ENCODE measurements at places on chromosomes 3 and 15.

GRCh38 chr15:76871930-76872329 lies 33.2 kb downstream of the SCAPER start:
- no peak for DNase-seq

- DNase-seq, result peak; percentile 71
Measured at GRCh38 chr15:75640483-75641178, 607 bp upstream of the IMP3 start.

DNA sequence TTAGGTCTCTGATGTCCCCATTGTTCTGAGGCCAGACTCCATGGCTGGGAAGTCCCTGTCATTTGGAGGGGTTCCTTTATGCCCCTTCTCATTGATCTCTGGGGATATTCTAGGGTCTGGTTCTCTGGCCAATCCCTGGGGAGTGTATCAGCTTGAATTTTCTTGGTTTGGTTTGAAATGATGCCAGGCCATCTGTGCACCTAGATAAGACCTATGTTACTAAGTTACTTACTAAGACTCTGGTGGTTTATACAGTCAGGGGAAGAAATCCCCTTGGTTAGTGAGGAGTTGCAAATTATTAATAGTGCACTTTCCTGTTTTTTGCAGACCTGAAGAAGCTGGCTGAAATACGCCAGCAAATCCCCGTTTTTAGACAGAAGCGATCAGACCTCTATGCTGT lies 20.3 kb downstream of the NIT2 start:
- DNase-seq, result no peak

DNA sequence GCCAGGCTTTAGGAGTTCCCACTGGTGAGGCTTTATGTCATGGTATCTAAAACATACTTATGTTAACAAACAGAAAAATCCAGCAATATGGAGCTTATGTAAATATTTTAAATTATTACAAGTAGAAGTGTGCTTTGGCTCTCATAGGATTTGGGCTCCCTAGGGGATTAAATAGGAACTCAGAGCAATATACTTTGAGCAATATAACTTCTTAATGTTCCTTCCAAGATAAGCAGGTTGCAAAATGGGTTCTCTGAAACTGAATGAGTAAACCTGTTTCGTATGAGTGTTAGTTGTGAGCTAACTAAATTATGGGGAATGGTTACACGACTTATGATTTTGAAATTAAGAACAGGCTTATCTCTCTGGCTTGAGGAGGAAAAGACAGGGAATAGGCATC lies 366.1 kb upstream of the ZNF385D start:
- no peak for DNase-seq

- peak; percentile 44 for DNase-seq
Measured at GRCh38 chr3:126445506-126445905, 30.2 kb downstream of the ZXDC start.

GRCh38 chr3:46895204-46895660 lies 17.7 kb downstream of the PTH1R start:
- peak; percentile 92 for DNase-seq

DNA sequence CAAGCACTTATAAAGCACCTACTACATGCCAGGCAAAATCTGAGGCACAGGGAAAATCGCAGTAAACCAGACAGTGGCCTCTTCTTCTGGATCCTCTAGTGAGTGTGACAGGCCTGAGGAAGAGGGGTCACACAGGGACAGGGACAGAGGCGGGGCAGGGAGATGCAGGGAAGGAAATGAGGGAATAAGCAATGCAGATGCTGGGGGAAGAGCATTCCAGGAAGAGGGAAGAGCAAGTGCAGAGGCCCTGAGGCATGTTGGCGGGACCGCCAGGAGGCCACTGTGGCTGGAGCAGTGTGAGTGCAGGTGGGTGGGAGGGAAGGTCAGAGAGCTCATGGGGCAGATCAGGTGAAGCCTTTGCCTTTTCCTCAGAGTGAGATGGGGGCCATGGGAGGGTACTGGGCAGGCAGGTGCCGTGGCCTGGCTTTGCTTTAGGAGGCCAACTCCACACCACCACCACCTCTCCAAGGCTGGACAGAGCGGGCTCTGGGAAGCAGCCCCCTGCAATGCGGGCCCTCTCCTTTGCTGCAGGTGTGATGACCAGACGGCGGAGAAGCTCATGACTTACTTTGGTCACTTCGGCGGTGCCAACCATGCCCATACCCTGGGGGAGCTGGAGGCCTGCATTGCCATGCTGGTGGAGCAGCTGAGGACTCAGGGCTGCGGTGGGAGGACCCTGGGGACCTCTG lies 26.8 kb upstream of the GP9 start:
- DNase-seq, result no peak

GRCh38 chr3:17055374-17056276 lies 170.9 kb downstream of the PLCL2 start:
- DNase-seq, result no peak

GRCh38 chr15:54979964-54980363 lies 216.8 kb downstream of the RSL24D1 start:
- no peak for DNase-seq

GRCh38 chr3:151964743-151965142 lies 91.3 kb downstream of the SUCNR1 start:
- DNase-seq, result no peak

DNA sequence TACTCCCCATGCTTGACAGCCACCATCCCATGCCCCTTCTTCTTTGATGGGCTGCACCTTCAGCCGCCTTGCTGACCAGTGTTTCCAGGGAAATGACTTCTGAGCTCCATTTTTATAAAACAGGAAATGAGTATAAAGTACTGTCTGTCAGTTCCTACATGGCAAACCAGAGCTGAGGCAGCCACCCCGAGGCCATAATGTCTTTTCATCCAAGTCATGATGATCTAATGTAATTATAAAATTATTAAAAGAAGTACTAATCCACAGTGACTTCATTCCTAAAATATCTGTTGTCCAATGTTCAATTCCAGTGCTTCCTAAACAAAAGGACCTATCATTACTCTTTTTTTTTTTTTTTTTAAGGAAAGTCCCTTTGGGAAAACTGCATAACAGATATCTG lies 75.2 kb upstream of the HERC1 start:
- no peak for DNase-seq

DNA sequence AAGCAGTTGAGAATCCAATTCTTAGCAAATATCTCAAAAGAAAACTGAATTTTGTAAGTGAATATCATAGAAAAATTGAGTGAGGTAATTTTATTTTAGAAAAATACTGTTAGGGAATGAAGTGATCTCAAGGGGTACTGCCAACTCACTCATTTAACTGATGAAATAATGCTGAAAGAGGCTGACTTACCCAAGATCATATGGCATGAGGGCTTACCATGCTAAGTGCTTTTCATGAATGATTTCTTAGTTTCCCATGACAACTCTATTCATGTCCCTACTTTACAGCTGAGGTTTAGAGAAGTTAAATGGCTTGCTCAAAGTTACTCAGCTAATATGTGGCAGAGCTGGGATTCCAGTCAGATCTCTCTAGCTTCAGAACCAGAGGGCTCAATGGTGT lies 30.6 kb downstream of the CCDC14 start:
- no peak for DNase-seq

DNA sequence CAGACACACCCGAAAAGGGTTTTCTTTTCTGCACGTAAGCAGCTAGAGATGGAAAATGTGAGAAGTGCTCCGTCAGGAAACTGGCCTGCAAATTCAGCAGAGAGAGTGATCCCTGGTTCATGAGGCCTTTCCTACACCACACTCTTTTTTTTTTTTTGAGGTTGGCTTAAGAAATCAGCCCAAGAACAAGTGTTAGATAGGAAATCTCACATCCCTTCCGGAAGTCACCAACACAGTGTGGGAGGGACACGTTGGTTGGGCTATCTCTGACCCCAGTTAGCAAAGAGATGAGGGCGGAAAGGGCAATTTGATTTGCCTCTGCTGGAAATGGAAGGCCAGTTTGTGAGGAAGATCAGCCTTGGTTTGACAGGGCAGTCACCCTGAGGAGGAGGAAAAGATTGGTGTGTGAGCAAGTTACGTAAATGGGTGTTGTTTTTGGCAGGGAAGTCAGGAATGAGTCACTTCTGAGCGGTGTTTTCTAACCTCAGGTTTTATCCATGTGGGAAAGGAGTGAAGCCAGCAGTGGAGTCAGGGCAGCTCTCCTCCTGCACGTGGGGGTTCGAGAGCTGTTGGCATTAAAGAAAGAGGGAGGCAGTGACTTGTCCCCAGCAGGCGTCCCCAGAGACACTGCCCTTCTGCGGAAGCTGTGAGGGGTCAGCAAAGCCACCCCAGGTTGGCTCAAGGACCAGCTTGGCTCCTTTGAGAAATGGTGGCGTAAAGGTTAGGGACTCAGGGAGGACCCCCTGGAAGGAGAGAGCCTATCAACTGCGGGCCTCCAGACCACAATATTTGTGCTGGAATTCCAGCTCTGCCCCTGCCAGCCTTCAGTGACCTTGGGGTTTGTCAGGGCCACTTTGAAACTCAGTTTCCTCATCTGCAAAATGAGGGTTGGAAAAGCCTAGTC lies 237.6 kb upstream of the BHLHE40 start:
- no peak for DNase-seq

DNA sequence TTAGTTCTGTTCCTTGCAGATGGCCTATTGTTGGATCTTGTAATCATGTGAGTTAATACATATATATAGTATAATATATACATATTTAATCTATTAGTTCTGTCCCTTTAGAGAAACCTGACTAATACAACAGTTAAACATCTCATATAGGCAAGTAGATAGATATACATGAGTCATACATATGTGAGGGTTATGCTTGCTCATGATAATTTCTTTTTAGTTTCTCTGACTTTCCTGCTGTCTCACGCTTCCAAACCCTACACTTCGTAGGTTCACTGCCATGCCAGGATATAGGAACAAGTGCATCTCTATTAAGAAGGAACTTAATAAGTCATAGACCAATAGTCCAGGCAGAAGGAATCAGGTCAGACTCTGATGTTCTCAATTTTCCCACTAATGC lies 16.8 kb upstream of the CLDN16 start:
- DNase-seq, result no peak

GRCh38 chr15:70127770-70128413 lies 30.2 kb upstream of the TLE3 start:
- DNase-seq, result no peak

DNA sequence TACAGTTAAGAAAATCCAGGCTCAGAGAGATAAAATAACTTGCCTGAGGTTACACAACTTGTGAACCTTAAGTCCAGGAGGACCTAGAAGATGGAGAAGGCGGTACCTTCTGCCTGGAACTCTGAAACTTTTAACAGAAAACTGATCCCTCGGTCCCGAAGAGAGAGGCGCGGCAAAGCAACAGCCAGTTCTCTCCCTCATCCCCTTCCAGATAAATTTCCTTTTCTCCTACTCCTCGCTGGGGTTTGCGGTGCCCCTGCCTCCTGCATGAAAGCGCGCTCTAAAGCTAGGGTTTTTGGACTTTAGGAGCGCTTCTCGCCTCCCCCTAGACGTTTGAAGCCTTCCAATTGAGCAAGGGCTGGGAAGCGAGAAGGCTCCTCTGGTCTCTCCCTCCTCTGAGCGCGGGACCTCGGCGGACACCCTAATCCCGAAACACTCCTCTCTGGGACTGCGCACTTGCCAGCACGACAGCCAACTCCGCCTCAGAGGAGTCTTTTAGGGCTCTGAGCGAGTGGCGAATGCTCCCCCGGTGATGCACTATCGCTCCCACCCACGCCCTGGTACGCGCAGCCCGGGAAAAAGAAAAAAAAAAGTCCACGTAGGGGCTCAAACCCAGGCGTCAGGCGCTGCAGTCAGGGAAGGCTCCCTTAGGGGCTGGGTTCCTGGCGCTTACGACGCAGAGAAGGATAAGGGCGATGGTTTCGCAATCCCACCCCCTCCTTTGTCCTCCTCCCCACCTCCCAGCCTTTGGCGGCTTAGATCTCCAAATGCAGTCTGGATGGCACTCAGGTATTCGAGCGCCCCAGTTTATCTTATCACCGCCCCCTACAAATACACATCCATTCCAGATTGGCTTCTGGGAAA lies 7.9 kb upstream of the EOMES start:
- DNase-seq, result peak; percentile 74

DNA sequence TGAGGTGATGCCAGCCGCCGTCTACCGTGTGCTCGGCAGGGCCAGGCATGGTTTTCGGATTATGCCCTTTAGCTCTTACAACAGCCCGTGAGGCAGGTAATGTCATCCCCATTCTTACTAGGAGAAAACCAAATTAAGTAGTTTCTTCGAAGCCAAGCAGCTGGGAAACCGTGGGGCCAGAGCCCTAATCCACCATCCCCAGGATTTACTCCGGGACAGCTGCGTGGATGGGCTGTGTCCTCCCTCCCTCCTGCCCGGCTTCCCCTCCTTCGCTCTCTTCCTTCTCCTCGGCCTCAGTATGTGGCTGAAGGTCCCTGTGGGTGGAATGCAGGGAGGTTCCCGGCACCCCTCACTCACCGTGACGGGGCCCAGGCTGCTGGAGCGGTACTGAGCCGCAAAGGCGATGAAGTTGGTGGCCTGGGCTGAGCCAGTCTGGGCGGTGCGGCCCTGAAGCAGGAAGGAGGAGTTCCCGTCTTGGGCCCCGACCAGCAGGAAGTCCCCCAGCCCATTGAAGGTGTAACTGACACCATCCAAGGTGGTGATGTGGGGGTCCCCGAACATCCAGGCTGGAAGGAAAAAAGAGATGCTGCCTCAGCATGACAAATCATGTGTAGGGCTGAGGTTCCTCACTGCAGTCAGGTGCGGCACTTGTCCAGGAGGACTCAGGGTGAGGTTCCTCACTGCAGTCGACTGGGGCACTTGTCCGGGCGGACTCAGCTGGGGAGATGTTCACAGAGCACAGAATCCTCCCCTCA lies 42.5 kb downstream of the MUC20 start:
- DNase-seq, result no peak

GRCh38 chr15:57152666-57153539 lies 223.4 kb upstream of the CGNL1 start:
- no peak for DNase-seq

GRCh38 chr15:68816158-68816557 lies 4.5 kb downstream of the ANP32A start:
- DNase-seq, result no peak

GRCh38 chr15:39736412-39737195 lies 46.0 kb downstream of the FSIP1 start:
- no peak for DNase-seq

GRCh38 chr15:77634266-77634962 lies 1.7 kb upstream of the LINGO1 start:
- DNase-seq, result peak; percentile 84

- no peak for DNase-seq
Measured at GRCh38 chr3:127911421-127911931, 3.6 kb upstream of the KBTBD12 start.

GRCh38 chr3:487614-488013 lies 291.1 kb downstream of the CHL1 start:
- no peak for DNase-seq

Measured in activated CD8-positive, alpha-beta memory T cell treated with anti-CD3 and anti-CD28 coated beads for 24 hours (primary cell).